Cerebellar nuclear complex (tissue), 1 donor: ENCODE measurements at places on chromosomes 7 and 10.

- DNase-seq: no peak
Observed at GRCh38 chr10:51915031-51915542, 215.7 kb upstream of the CSTF2T start.

DNA sequence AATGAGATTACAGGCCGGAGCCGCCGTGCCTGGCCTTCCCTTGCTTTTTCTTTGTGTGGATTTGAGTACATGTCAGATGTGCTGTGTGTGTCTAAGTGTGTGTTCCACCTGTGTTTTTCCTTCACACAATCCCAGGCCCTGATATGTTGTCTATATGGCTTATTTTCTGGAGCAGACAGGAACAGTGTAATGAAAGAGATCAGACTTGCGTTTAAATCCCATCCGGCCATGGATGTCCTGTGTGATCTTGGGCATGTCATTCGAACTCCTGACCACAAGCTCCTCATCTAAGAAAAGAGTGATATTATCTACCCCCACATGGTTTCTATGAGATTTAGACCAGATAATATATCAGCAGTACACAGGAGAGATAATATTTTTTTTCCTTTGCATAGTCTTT lies 37.2 kb downstream of the APBB1IP start:
- no peak for DNase-seq

GRCh38 chr7:31950091-31950755 lies 120.0 kb downstream of the PDE1C start:
- DNase-seq: no peak

DNA sequence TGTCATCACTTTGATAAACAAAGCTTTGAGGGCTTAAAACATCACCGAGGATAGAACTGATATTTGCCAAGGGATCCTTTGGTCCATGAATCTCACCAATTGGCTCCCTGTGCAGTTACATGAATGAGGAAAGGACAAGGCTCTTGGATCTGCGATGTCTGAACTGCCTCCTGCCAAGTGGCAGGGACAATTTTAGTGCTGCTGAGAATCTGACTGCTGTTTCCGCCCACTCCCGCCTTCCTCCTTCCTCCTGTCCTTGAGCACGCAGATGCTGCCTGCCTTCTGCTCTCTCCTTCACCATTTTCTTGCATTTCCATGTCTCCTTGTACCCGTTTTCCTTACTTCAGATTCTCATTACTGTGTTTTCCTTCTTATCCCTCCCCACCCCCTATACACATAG lies 26.8 kb upstream of the ITPRID1 start:
- no peak for DNase-seq

- DNase-seq: no peak
Observed at GRCh38 chr10:78371136-78371535, 337.5 kb downstream of the RPS24 start.

DNA sequence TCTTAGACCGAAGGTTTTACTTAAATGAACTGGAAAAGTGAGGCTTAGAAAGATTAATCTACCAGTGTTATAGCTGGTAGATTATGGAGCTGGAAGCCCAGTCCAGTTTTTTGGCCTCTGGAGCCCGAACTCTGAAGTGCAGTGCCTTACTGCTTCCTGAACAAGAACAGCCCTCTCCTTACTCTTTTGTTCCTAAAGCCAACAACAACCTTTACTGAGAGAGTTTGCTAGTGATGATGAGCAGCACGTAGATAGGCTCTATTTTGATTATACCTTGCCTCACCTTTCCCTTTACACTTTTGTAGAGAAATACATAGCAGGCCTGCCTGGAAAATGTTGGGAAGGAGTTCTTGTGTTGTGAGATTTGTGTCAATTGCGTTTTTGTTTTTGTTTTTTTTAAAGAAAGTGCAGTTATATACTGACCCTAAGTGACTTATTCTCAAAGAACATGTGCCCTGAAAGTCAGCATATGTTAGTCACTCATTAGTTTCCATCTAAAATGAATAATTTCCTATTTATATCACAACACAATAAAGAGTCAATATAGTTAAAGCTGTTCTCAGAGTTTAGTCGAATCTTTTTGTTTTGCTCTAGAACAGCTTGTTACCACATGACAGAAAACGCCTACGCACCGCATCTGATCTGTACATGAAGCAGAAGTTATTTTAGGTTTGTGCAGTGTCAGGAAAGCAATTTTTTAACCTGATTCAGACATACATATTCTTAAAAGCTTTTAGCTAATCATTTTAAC lies 33.0 kb downstream of the PLEKHA1 start:
- no peak for DNase-seq

- DNase-seq: no peak
Observed at GRCh38 chr7:107917763-107918651, 27.0 kb downstream of the DLD start.

DNA sequence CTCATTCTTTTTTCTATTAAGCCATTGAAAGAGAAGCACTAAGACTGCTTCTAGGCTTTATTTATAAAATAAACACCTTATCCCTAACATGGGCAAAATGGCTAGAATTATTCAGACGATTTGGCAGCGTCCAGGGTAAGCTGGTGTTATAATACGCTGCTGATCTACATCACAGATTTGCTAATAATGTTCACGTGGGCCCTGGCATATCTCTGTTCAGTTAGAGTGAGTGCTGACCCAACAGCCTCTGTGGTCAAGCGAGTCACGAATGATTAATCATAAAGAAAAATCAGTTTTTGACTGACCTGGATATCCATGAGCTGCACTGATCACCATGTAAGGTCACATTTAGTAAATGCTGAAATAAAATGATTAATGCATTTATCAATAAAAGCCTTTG lies 28.4 kb upstream of the CBLL1 start:
- DNase-seq: no peak

GRCh38 chr7:4003503-4003902 lies 678.6 kb upstream of the FOXK1 start:
- no peak for DNase-seq
